ENCODE measurements at places on chromosomes 3 and 15.

- no peak for DNase-seq
Observed at GRCh38 chr3:161454615-161455014, 42.0 kb upstream of the OTOL1 start.

DNA sequence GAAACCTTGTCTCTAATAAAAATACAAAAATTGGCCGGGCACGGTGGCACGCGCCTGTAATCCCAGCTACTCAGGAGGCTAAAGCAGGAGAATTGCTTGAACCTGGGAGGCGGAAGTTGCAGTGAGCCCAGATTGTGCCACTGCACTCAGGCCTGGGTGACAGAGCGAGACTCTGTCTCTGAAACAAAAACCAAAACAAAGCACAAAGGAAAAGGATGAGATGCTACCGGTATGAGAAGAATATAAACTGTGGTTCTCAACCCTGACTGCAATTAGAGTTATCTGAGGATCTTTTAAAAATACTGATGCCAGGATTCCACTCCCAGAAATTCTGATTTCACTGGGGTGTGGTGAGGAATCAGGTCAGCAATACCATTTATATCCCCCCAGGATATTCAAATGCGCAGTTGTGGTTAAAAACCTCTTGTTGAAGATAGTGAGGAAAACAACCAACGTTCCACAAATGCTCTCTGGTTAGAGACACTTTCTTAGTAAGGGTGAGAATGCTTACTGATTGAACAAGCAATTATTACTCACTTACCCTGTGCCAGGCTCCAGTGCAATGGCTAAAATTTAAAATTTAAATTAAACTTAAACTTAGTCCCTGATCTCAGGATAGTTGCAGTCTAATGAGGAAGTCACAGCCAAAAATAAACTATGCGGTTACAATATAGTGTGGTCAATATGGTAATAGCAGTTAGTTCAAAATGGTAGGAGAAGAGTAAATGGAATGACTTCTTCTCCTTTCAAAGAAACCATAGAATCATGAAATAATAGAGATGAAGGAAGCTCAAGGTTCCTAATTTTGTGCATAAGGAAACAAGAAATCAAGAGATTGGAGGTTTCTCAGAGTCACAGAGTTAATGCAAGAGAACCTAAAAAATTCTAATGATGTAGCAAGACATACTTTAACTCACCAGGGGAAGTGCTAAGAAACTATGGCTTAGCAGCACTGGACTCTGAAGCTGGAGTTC, 109.5 kb downstream of the SSR3 start:
- DNase-seq, result no peak

DNA sequence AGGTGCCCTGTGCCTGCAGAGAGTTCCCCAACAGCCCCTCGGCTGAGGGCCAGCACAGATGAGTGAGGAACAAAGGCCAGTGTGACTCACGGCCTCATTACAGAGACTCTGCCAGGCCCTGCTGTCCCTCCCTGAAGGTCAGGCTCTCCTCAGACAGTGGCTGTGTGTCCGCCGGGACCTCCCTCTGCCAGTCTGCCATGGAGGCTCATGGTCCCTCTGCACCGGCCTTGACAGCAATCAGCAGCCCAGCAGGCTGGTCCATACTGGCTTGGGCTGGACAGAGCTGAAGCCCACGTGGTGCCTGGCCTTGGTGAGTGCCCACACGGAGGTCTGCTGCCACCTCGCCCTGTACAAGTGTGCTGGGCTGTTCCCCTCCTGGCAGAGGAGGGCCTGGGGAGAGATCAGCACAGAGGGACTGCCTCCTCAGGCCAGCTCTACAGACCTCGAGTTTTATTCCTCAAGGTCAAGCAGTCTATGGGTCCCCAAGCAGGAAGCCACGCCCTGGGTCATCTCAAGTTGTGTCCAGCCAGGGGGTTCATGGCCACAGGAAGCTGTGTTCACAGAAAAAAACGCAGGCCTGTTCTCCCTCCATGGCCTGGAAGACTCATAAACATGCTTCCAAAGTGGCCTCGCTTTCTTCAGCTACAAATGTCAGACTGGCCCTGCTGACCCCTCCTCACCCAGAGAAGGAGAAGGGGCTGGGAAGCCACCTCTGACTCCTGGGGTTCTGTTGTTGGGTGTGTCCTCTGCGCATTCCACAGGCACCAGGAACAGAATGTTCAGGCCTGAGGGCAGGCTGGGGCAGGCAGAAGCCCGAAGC, 27.0 kb downstream of the SLC41A3 start:
- no peak for DNase-seq

- no peak for DNase-seq
Observed at GRCh38 chr3:100269001-100269400, 8.2 kb downstream of the TBC1D23 start.

DNA sequence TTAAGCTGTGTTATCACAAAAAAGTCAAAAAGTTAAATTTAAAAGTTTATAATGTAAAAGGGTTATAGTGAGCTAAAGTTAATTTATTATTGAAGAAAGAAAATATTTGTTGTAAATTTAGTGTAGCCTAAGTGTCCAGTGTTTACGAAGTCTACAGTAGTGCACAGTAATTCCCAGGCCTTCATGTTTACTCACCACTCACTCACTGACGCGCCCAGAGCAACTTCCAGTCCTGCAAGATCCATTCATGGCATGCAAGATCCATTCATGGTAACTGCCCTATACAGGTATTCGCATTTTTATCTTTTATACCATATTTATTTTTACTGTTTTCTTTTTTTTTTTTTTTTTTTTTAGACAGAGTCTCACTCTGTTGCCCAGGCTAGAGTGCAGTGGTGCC, 69.5 kb downstream of the TPRA1 start:
- no peak for DNase-seq

DNA sequence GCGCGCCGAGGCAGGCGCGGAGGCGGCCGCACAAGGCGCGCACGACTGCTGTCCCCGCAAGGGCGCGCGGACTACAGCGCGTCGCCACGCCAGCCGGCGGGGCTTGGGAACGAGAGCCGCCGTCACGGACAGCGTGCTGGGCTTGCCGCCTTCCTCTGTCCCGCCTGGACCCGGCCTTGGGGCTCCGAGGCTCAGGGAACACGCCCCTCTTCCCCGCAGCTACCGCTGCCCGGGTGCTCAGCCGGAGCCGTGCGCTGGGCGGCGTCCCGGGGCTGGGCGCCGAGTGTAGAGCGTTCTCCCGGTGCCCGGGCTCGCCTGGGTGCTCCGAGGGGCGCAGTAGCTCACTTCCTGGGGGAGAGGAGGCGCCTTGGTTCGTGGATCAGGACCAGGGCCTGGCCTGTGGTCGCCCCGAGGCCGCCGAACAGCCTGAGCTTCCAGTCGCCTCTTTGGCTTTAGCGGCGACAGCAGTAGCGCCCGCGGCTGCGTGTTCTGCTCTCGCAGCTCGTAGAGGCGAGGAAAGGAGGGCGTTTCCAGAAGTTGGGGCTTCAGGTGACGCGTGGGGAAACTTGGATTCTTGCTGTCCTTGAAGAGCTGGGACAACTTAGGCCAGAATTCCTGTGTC, 226.7 kb upstream of the C2CD4B start:
- DNase-seq, result no peak

DNA sequence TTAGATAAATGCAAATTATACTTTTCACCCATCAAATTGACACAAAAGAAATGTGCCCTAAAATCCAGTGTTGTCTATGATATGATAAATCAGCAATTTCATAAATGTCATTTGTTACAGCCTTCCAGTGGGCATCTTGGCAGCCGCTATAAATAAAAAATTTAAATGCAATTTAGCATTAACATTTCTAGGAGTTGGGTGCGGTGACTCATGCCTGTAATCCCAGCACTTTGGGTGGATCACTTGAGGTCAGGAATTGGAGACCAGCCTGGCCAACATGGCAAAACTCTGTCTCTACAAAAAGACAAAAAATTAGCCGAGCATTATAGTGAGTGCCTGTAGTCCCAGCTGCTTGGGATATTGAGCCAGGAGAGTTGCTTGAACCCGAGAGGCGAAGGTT, 65.9 kb upstream of the POMGNT2 start:
- peak; percentile 10 for DNase-seq

DNA sequence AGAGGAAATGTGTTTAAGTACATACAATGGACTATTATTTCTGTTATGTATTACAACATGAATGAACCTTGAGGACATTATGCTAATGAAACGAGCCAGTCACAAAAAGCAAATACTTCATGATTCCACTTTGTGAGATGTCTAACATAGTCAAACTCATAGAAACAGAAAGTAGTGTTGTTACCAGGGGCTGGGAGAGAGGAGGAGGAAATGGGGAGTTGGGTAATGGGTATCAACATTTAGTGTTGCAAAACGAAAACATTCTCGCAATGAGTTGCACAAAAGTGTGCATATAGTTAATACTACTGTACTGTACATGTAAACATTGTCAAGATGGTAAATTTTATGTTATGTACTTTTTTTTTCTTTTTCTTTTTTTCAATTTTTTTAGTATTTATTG, 194.3 kb downstream of the IL5RA start:
- DNase-seq, result no peak

- no peak for DNase-seq
Observed at GRCh38 chr3:46930166-46930944, 46.2 kb downstream of the CCDC12 start.

DNA sequence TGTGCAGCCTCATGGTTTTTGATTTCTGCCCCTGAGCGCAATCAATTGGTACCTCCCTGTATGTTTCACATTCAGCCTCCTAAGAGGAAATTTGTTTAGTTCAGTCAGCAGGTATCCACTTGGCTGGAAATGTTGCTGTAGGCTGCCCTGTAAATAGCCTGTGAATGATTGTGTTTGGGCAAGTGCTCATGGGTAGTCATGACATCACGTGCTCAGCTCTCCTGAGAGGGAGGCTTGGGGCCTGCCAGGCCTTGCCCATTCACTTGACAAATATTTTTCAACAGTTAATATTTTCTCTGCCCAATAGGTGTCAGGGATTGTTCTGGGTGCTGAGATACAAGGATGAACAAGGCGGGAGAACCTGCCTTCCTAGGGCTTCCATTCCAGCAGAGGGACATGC, 13.3 kb downstream of the HRH1 start:
- DNase-seq, result no peak

- DNase-seq, result no peak
Observed at GRCh38 chr3:69747511-69748258, 8.4 kb downstream of the MITF start.

DNA sequence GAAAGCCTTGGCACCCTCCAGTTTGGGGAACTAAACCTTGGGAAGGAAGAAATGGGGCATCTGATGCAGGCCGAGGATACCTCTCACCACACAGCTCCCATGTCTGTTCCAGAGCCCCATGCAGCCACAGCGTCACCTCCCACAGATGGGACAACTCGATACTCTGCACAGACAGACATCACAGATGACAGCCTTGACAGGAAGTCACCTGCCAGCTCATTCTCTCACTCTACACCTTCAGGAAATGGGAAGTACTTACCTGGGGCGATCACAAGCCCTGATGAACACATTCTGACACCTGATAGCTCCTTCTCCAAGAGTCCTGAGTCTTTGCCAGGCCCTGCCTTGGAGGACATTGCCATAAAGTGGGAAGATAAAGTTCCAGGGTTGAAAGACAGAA, 7.7 kb downstream of the MAP1A start:
- DNase-seq, result no peak

- no peak for DNase-seq
Observed at GRCh38 chr3:2540115-2540514, 441.4 kb downstream of the CNTN4 start.

GRCh38 chr15:80550908-80551260, 144.2 kb upstream of the ABHD17C start:
- no peak for DNase-seq

GRCh38 chr15:63223463-63223862, 34.1 kb downstream of the RAB8B start:
- no peak for DNase-seq

GRCh38 chr3:178712247-178712646, 176.0 kb downstream of the KCNMB2 start:
- no peak for DNase-seq

GRCh38 chr3:79284781-79285180, 483.0 kb downstream of the ROBO1 start:
- DNase-seq, result no peak

GRCh38 chr15:90315278-90315982, 36.7 kb upstream of the ZNF774 start:
- DNase-seq, result peak; percentile 30

DNA sequence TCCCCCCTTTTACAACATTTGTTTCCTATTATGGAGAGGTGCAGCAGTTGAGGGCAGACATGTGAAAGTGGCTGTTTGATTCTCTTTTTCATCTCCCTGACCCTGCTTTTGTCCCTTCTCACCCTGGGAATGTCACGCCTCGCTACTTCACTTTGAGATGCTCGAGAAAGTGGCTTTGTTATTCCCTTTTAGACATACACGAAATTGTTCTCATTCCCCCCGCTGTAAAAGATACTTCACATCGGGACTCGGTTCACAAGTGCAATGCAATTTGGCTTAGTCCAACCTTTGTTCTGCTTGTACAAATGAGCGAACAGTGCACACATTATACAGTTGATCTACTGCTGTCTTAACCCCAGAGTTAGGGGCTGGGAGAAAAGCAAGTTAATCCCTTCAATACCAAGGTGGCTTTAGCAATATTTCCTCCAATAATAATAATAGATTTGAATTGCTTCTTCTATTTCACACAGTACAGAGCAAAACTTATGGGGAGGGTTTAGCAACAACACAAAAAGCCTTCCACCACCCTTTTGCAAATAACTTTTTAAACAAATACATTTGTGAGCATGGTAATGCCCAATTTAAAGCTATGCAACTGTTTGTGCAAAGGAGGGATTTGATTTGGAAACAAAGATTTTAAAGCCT, 5.7 kb upstream of the FOXB1 start:
- DNase-seq, result no peak

- no peak for DNase-seq
Observed at GRCh38 chr3:191290311-191291025, 38.7 kb upstream of the CCDC50 start.

- no peak for DNase-seq
Observed at GRCh38 chr15:69697916-69698315, 245.3 kb downstream of the RPLP1 start.

DNA sequence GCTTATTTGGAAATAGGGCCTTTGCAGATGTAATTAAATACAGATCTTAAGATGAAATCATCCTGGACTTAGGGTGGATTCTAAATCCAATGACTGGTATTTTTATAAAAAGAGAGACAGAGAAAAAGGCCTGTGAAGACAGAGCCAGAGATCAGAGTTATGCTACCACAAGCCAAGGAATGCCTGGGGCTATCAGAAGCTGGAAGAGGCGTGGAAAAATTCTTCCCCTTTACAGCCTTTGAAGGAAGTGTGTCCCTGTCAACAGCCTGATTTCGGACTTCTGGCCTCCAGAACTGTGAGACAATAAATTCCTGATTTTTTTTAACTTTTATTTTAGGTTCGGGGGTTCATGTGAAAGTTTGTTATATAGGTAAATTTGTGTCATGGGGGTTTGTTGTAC, 154.1 kb upstream of the CADPS start:
- no peak for DNase-seq

DNA sequence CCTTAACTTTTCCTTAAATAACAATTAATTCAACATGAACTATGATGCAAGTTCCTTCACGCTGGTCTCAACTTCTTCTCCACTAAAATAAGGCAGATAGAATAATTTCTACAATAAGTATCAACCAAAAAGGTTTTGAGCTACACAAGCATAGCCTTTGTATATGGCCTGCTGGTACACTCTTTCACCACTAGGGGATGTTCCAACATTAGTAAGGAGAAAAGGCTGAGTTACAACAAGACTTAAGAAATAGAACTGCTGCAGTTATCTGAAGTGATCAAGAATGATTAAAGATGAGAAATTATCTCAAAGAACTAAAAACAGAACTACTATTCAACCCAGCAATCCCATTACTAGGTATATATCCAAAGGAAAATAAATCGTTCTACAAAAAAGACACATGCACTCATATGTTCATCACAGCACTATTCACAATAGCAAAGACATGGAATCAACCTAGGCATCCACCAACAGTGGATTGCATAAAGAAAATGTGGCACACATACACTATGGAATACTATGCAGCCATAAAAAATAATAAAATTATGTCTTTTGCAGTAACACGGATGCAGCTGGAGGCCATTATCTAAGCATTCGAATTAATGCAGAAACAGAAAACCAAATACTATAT, 14.4 kb downstream of the ATP13A3 start:
- DNase-seq, result peak; percentile 32

All from NCI-H446 treated with DMSO at 0.1 percent for 48 hours (cell line).